ENCODE measurements at places on chromosomes 6 and 20.

DNA sequence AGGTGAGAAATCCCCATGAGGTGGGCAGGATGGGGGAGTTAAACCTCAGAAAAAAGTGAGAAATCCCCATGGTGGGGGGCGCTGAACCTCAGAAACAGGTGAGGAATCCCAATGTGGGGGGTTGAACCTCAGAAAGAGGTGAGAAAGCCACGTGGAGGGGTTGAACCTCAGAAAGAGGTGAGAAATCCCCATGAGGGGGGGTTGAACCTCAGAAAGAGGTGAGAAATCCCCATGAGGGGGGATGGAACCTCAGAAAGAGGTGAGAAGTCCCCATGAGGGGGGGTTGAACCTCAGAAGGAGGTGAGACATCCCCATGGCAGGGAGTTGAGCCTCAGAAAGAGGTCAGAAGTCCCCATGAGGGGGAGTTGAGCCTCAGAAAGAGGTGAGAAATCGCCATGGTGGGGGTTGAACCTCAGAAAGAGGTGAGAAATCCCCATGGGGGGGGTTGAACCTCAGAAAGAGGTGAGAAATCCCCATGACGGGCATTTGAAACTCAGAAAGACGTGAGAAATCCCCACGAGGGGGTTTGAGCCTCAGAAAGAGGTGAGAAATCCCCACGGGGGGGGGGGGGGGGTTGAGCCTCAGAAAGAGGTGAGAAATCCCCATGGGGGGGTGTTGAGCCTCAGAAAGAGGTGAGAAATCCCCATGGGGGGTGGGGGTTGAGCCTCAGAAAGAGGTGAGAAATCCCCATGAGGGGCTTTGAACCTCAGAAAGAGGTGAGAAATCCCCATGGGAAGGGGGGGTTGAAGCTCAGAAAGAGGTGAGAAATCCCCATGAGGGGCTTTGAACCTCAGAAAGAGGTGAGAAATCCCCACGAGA lies 14.3 kb upstream of the GOPC start:
- no peak for DNase-seq

- no peak for DNase-seq
These were observed 889.7 kb upstream of the FLRT3 start for GRCh38 chr20:15227102-15227501.

DNA sequence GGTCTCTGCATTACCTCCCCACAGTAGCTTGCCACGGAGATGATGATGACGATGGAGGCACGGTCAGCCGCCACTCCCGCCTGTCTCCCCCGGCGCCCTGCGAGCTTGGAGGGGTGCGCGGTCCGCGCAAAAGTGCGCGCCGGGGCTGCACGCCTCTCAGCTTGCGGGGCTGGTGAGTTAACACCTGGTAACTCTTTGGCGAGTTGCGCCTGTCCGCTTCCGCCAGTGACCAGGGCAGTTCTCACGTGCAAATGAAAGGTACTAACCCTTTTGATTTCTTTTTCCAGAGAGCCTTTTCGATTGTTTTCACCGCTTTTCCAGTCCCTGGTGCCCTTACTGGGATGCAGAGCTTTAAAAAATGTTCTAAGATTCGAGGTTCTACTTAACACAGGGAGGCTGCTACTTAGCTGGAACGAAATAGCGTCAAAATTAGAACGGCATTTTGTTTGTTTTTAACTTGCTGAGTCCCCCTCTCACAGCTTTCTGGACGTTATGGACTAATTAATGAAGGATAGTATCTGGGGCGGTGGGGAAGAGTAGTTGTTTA lies 6.2 kb downstream of the GRIK2 start:
- no peak for DNase-seq

GRCh38 chr6:2969549-2969948 lies 1.8 kb downstream of the SERPINB6 start:
- no peak for DNase-seq

GRCh38 chr20:39611901-39612300 lies 649.8 kb downstream of the DHX35 start:
- no peak for DNase-seq

GRCh38 chr6:129647044-129647443 lies 62.9 kb downstream of the ARHGAP18 start:
- no peak for DNase-seq

- DNase-seq: no peak
These were observed 44.9 kb downstream of the SNAP25 start for GRCh38 chr20:10263385-10264165.

DNA sequence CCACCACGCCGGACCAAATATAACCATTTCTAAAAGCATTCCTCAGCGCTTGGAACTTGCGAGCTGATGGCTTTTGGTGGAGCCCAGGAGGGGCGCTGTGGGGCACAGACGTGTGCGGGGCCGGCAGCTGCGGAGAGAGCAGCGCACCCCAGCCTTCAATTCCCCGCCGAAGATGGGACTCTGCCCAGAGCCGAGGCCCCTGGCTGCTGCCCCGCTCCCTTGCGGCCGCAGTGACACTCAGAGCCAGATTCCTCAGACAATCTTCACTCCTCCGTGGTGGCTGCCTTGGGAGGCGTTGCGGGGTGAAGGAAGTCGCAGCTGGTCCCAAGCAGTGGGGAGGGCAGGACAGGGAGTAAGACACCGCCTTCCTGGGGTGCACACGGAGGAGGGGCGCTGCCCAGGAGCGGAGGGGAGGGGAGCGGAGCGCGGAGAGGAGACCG lies 87.7 kb downstream of the TMEM242 start:
- DNase-seq: no peak

GRCh38 chr20:1838556-1839279 lies 56.5 kb upstream of the SIRPA start:
- DNase-seq: no peak

GRCh38 chr6:157562997-157563396 lies 182.0 kb downstream of the ZDHHC14 start:
- no peak for DNase-seq

DNA sequence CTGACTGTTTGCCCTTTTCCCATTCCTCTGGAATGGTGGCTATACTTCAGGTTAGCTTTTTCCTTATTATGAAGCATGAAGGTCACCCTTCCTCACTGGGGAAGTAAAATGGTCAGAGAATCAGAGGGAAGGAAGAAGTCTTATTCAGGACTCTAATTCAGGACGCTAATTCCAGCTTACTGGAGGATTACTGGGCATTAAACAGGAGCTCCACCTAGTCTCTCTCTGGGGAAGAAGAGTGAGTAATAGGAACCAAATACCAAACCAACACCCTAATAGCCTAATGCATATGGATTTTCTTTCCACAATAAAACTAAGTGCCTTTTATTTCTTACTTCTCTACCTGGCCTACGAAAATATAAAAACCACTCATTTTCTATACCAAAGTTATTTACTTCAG lies 10.1 kb downstream of the CRISP1 start:
- DNase-seq: no peak

DNA sequence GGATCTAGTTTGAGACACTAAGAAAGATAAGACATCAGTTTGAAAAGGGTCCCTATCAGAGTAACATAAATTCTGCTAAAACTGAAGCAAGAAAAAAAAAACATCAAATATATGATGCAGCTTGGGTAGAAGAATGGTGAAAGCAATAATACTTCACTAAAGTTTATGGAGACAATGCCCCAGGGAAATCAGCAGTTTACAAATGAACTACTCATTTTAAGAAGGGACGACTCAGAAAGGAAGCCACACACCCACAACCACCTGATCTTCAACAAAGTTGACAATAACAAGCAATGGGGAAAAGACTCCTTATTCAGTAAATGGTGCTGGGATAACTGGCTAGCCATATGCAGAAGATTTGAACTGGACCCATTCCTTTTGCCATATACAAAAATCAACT lies 143.5 kb downstream of the TPBG start:
- DNase-seq: no peak

GRCh38 chr6:18406955-18407749 lies 20.0 kb downstream of the RNF144B start:
- DNase-seq: no peak

DNA sequence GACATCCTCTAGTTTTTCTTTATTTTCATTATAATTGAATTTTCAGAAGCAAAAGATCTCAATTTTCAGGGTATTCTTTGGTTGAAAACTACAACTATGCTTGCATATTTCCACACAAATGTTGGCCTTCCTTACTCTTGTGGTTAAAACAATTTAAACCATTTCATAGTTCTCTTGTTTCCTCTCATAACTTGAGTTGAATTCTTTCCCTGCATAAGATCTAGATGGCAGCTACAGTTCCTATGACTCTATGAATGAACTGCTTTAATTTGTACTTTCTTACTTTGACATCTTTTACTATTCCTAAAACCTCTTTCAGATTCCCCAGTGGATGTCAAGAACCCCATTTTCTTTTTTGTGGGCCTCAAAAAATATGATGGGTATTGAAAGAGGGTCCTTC lies 564.5 kb downstream of the NKAIN2 start:
- no peak for DNase-seq

DNA sequence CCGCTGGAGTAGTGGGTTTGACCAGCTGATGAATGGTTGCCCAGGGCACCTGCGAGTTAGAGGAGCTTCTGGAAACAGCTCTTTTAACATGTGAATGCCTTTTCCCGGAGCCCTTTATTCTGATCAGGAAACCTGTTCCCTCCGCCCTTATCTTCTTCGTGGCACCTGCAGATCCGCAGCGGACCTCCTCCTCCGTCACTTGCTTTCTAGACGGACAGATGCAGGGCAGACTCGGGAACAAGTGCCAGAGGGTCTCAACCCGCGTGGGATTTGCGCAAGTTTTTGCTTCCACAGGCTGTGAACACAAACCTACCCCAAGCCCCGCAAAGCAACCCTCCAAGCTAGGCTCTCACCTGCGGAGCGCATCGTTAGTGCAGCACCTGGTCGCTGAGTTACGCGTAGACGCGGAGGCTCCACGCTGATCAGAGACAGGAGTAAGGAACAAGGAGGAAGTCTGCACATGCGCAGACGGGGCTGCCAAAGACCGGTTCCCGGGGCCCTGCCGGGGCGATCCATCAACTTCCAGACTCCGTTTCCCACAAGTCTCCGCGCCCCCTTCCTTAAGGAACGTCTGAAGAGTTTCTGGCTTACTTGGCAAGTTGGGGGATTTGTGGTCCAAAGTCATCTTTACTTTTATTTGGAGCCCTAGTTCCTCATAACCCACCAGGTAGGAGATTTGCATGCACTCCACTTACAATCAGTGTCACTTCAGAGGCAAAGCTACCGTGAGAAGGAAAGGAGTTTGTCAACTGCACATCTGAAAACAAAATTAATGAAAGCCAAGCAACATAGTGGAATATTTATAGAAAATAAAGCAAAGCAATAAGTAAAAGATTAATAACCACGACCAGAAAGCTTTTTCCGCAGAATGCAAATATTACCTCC lies 52.7 kb upstream of the ELMO2 start:
- no peak for DNase-seq

DNA sequence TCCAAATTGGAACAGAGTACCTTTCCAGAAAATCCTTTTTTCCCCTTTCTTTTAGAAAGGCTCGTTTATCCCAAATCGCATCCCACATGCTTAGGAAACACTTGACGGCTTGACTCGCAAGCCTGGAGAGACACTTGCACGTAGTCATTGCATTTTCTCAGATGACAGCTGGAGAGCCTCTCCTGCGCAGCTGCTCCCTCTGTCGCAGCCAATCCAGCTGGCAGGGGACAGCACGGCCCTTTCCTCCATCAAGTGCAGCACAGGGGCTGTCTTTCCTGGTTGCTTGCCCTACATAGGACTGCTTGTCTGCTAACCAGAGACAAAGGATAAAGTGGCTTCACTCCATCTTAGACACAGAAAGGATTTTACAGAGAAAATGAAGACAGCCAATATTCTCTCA lies 77.6 kb upstream of the RGS17 start:
- DNase-seq: no peak

DNA sequence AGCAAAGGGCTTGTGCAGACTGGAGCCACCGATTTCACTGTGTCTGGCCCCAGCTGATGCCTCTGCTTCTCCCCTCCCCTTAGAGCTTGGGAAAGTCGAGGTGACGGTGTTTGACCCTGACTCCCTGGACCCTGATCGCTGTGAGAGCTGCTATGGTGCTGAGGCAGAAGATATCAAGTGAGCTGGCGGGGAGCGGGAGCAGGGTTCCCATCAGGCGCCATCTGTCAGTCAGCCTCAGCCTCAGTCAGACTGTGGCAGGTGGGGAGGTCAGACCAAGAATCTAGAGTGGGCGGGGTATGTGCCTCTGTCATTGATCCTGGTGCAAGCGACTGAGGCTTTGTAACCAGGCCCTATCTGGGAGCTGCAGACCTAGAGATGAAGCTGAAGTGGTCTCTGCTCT lies 5.5 kb downstream of the ERGIC3 start:
- DNase-seq: no peak

- DNase-seq: no peak
These were observed 166.8 kb upstream of the FOXQ1 start for GRCh38 chr6:1144842-1145767.

GRCh38 chr6:20338156-20338555 lies 63.5 kb upstream of the E2F3 start:
- no peak for DNase-seq

- DNase-seq: no peak
These were observed 35.1 kb downstream of the TPD52L1 start for GRCh38 chr6:125188594-125189203.

DNA sequence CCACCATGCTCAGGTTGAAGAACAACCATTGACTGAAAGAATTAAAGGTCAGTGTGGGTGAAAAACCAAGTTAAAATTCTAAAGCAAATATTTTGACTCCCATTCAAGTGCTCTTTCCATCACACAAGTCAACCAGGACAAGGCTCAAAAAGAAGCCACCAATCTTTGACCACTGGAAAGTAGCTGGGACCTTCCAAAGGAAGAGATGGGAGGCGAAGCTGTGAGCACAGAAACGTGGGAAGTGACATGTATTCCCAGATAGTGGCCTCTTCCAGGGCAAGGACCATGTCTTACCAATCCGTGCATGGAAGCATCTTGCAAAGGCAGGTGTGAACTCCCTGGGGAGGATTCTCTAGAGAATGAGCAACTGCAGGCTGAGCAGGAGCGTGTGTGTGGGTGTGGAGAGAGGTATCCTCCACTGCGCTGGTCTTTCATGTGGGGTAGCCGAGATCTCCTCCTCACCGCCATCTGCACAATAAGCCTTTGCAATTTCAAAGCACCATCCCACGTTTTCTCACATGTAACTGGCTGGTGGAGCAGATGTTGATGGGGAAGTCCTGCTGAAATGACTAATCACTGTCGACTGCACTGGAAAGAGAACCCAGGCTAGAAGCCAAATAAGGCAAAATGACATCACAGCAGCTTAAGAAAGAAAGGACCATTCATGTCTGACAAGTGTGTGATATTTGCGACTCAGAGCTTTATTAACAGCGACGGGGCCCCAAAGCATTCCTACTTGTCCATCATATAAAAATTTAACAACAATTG lies 189.4 kb upstream of the RREB1 start:
- no peak for DNase-seq

DNA sequence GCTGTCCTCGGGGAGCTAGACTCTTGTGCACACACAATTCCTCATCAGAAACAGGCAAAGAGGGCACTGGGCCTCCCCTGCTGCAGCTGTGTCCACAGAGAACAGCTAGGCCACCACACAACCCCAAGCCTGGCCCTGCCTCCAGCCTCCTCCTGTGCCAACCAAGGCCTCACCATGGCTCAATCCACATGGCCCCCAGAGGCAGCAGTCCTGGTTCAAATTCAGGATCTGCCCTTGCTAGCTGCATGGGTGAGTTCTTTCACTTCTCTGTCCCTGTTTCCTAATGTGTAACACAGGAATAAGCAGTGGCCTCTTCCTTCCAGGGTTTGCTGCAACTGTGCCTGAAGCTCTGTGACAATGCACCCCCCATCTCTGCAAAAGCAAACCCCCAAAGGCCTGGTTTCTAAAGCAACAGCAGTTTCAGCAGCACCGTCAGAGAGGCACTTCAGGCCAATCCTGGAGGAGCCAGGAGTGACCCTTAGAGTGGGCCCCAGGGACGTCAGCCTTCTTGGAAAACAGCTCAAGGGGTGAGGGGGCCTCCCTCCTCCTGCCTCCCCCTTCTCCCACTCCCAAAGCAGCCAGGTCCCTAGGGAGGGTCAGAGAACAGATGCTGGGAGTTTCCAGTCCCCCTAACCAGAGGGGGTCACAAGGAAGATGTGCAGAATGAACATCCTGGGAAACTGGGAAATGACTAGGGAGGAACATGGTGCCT lies 2.2 kb downstream of the ADISSP start:
- DNase-seq: no peak
